Endodermal cell (in vitro differentiated cells): ENCODE measurements at places on chromosomes 1 and 21. TPM values are rescaled to one million over a fixed set of nuclear protein-coding genes. Genes with fewer than 3 reads are reported as not detected.

DNA sequence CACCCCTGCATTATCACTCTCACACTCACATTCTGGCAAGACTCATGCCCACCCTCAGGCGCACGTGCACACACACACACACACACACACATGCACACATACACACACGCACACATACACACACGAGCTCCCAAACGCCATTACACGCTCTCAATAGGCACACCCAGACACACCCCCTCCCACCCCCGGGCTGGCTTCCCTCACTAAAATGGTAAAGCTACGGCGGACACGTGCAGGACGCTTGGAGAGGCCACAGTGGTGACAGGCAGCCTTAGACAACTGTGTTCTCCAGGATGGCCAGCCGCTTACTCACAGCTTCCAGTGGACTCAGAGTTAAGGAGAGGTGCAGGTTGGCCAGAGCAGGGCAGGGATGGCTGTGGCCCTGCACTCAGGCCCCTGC lies 10.1 kb downstream of the MATN1 start:
- DNase-seq: no peak

- DNase-seq: peak; percentile 1
These were observed 99.1 kb downstream of the JAK1 start for GRCh38 chr1:64867266-64867665.

CHI3L2 gene
- total RNA-seq: not detected in 2 replicates

- DNase-seq: no peak
These were observed 15.1 kb upstream of the DPH5 start for GRCh38 chr1:101040666-101041065.

SYNC gene
- 0.34 TPM in 1 of 3 replicates, not detected in the others for total RNA-seq

DNA sequence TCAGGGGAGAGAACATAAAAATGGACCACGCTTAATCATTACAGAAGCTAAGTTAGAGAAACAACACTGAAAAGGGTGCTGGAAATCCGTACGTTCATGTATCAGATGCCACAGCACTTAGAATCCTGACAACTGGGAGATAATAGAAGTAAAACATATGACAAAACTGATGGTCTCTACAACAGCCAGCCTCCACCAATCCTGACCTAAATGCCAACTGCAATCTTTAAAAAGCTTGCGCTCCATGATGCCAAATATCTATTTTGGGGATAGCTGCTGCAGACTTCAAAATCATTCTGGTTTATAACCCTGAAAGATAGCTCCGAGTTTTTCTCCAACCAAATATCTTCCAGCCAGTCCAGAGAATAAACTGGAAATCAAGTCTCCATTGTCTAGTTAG lies 178.3 kb downstream of the RERE start:
- no peak for DNase-seq

GRCh38 chr1:79982211-79982610 lies 975.7 kb upstream of the ADGRL4 start:
- no peak for DNase-seq

KCNC4 gene
- 8.2 and 10.2 TPM in 2 replicates for total RNA-seq

- DNase-seq: no peak
These were observed at the start of gene IL23R for GRCh38 chr1:67166196-67166595. Gene IL23R (plus strand): TSS chr1:67166454. CDS start chr1:67168121, 1,667 bp downstream.

DNA sequence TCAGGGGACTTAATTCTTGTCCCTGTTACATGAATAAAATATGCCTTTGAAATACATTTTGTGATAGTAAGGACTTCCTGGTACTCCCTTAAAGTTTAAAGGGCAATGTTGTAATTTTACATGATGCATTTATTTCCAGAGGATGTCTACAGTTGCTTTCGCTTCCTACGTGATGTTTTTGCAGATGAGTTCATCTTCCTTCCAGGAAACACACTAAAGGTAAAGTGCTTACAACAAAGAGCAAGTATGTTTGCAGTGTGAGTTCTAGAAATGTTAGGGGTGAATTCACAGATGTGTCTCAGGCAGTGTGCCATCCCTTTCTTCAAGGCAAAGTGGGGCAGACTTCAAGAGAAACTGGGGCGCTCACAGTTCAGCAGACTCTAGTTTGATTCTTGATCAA lies 31.2 kb downstream of the GNPAT start:
- no peak for DNase-seq

DNA sequence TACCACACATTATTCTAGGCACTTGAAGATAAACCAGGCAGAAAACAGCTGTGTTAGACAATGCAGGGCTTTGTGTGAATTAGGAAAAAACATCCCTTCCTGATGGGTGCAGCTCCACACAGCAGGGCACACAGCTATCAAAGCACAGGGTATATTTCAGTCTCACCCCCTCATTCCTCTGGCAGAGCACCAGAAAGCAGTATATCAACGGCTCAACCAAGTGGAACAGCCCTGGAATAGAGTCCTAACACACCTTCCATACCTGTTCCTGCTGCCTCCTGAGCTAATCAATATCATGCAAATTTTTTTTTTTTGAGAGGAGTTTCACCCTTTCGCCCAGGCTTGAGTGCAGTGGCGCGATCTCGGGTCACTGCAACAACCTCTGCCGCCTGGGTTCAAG lies 32.1 kb downstream of the LYST start:
- DNase-seq: no peak

GRCh38 chr21:25742900-25743299 lies 8.1 kb downstream of the GABPA start:
- no peak for DNase-seq

CENPF gene
- total RNA-seq: 46.2 to 96.2 TPM (median 87.2 TPM) in 3 replicates

- DNase-seq: no peak
These were observed 3.4 kb upstream of the CHI3L1 start for GRCh38 chr1:203189951-203190352.

DNA sequence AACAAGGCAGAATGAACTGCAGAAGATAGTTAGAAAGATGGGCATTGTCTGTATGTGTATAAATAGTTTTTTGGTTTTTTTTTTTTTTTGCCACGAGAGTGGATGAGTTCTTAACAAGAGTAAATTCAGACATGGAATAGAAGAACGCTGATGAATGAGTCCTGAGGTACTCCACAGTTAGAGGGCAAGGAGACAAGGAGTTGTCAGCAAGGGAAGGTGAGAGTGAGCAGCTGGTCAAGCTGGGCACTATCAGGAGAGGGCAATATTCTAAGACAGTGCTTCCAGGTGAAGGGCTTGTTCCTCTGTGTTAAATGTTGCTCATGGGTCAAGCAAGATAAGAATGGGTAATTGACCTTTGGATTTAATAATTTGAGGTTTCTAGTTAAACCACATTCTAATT lies 138.6 kb upstream of the FAM78B start:
- DNase-seq: no peak

GRCh38 chr1:66154394-66154793 lies 361.7 kb downstream of the PDE4B start:
- no peak for DNase-seq

DNA sequence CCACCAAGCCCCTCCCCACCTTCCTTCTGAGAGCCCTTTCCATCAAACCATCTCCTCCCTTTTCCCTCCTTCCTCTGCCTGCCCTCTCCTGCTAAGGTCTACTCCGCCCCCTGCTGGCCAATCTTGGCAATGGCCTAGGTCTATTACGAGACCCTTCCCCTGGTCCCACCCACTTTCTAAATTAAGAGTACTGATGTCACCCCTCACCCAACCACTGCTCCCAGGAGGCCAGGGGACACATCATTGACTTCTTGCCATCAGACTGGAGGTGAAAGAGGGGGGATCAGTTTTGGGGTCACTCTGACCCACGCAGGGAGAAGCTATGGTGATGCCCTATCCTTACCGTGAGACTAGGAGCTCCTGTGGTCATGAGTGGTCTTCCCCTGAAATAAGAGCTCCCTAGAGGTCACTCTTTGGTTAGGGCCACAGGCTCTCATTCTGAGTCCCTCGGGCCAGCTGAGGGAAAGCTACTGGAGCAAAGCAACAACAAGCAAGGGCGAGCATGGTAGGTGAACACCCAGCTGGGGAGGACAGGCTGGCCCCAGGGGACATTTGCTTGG lies 34.6 kb upstream of the S100A7 start:
- peak; percentile 99 for DNase-seq

DNA sequence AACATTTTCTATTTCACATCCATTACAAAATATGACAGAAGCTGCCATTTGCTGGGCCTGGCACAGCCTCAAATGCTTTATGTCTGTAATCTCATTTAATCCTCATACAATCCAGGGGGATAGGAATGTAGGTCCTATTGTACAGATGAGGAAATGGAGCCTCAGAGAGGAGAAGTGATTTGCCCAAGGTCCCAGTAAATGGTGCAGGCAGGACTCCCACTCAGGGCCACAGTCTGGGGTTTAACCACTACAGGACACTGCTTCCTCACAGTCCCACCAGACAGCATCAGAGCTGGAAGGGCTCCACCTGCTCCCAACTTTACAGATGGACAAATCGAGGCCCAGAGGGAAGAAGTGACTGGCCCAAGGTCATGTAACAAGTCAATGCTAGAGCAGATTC lies 20.6 kb upstream of the RNF19B start:
- no peak for DNase-seq

C1orf167 gene
- 0.43 and 0.95 TPM in 2 replicates for total RNA-seq

- DNase-seq: no peak
These were observed 207.4 kb upstream of the CHRM3 start for GRCh38 chr1:239178961-239179360.

TNNT2 gene
- total RNA-seq: 0.35 to 0.92 TPM (median 0.74 TPM) in 3 replicates

GRCh38 chr1:54309631-54310366 lies 96.4 kb downstream of the SSBP3 start:
- DNase-seq: peak; percentile 76

MYCL gene
- total RNA-seq: 39.5 to 68.9 TPM (median 39.7 TPM) in 3 replicates

OR6K3 gene
- total RNA-seq: not detected in 2 replicates

RORC gene
- total RNA-seq: not detected in 2 replicates

- DNase-seq: no peak
These were observed 1.3 kb downstream of the GIPC2 start for GRCh38 chr1:78047106-78047505.

DENND2D gene
- total RNA-seq: 0.89 to 1.1 TPM (median 1.0 TPM) in 3 replicates

DNA sequence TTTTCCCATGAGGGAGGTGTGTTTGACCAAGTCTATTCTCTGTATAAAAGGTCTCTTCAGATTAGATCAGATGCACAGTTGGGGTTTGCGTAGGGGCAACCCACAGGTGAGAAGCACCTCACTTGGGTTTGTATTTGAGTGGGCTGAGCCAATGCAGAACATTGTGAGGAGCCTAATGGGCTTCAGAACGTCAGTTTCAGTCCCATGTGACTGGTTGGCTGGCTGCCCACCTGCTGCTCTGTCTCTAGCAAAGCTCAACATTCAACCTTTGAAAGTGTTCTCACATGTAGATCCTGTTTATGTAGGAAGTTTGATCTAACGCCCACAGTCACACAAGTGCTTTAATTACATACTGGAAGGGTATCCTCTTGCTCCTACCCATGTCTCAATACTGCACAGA lies 105.5 kb downstream of the FASLG start:
- no peak for DNase-seq

LCE2A gene
- total RNA-seq: not detected in 2 replicates

- DNase-seq: peak; percentile 96
These were observed 61.7 kb downstream of the FCRL5 start for GRCh38 chr1:157490467-157491165.

- no peak for DNase-seq
These were observed 30.9 kb downstream of the SLC27A3 start for GRCh38 chr1:153805886-153806719.

C1orf94 gene
- 0.17 to 0.29 TPM in 2 of 3 replicates, not detected in the other for total RNA-seq

- DNase-seq: peak; percentile 53
These were observed 32.8 kb upstream of the KCNJ15 start for GRCh38 chr21:38223893-38224540.

- DNase-seq: no peak
These were observed 25.6 kb downstream of the HHIPL2 start for GRCh38 chr1:222522105-222522915.

DNA sequence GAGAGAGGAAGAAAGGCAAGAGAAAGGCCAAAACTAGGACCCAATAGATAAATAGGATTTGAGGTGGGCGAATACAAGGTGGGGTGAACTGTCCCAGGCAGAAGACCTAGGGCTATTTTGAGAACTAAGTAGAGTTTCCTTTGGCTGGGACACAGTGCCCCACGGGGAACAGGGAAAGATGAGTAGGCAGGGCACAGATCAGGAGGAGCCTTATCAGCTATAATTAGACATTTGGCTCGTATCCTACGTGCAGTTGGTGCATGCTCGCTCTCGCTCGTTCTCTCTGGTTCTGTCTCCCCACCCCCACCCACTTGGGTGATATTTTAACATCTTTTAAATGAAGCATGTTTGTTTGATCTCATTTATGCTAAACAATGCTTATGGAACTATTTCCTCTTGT lies 235.0 kb upstream of the JUN start:
- no peak for DNase-seq

ARHGEF11 gene
- 51.9 and 56.5 TPM in 2 replicates for total RNA-seq

FOXD3 gene
- 0.49 to 1.1 TPM (median 0.49 TPM) in 3 replicates for total RNA-seq
